ENCODE measurements at places on chromosomes 3 and 15.
A peak's percentile ranks its signal among the peaks of the same experiment; 100 is the strongest.

DNA sequence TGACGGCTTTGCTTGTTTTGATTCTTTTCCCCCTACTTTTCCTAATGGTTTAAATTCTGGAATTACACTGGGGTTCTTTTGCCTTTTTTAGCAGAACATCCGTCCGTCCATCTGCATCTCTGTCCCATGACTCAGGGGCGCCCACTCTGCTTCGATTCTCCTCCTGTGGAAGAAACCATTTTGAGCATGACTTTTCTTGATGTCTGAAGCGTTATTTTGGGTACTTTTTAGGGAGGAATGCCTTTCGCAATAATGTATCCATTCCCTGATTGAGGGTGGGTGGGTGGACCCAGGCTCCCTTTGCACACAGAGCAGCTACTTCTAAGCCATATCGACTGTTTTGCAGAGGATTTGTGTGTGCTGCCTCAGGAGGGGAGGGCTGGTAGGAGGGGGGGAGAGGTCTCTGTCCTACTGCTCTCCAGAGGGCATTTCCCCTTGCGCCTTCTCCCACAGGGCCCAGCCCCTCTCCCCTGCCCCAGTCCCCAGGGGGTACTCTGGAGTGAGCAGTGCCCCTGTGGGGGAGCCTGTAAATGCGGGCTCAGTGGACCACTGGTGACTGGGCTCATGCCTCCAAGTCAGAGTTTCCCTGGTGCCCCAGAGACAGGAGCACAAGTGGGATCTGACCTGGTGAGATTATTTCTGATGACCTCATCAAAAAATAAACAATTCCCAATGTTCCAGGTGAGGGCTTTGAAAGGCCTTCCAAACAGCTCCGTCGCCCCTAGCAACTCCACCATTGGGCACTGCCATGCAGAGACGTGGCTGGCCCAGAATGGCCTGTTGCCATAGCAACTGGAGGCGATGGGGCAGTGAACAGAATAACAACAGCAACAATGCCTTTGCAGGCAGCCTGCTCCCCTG lies 19.5 kb upstream of the BSN start:
- DNase-seq = no peak

DNA sequence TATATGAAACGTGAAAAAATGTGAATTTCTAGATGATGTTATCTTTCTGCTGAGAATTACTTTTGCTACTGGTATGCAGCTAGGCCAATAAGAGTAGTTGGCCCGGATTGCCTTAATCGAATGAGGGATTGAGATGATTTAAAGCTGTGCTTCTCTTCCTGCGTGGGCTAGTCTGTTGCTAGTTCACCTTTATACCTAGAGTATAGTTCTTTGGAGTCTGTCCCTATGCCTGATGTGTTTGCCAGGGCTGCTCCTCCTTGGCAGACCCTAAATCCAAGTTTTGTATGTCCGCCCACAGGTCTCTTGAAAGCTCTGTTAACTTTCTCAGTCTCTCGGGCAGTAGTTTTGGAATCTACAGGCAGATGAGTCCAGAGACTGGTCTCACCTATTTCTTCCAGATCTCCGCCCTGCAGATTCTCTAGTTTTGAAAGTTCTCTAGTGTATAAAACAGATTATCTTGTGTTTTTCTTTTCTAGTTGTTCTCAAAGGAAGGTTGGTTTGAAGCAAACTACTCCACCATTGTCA lies 64.9 kb downstream of the MEF2A start:
- DNase-seq = no peak

DNA sequence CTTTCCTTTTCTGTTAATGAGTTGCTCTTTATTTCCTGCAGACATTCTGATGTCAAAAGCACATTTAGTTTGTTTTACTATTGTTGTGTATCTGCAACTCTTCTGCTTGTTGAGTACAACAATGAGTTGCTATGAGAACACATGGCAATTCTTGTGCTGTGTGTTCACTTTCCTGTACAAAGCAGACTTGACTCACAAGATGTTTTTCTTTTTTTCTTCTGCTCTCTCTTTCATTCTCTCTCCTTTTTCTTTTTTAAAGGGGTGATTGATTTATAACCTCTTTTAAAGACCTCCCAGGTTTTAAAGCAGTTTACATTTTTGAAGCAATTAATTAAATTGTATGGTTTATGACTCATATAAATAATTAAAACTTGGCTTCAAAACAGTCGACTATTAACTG lies 31.6 kb upstream of the ABHD10 start:
- no peak for DNase-seq

- no peak for DNase-seq
Observed at GRCh38 chr3:170709046-170709445, 123.2 kb upstream of the SLC7A14 start.

DNA sequence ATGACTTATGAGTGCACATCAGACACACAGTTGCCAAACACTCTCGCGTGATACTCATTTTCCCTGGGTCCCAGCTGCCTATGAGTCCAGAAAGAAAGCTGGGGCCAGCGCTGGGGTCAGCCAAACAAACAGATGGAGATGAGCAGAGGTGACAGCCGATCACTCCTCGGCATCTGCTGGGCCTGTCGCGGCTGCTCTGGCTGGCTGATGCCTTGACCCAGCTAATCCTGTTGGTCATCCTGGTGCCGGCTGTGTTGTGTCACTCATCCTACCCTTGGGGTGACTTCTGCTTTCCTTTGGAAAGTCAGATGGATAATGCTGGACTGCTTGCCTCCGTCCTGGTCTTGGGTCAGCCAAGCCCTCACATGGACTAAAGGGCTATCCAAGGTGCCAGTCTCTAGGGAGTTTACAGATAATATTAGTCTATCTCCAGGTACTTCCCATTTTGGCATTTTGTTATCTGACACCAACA lies 105.3 kb upstream of the PDZRN3 start:
- DNase-seq = peak; percentile 86

GRCh38 chr3:60274646-60275045 lies 976.6 kb downstream of the FHIT start:
- DNase-seq = no peak

DNA sequence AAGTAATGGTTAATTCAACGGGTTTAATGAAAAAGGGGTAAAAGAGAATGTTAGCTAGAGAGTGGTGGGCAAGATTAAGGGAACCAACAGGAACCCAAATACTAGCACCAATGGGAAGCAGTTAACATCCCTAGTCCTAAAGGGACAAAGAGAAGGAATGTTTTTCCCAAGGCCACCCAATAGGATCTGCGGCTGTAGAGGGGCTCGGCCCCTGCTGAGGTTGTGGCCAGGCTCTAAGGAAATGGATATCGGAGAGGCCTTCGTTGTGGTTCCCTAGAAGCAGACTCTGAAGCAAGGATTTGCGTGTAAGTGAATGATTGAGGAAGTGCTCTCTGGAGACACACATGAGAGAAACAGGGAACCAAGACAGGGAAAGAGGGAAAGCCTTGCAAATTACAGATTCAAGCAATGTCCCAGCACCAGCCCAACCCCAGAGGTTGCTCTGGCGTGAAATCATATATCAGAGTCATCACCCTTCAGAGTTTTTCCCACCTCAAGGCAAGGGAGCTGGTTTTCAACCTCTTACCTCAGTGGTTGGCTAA lies 83.6 kb upstream of the TNIK start:
- DNase-seq = no peak

GRCh38 chr3:55676643-55677042 lies 189.5 kb upstream of the WNT5A start:
- no peak for DNase-seq

DNA sequence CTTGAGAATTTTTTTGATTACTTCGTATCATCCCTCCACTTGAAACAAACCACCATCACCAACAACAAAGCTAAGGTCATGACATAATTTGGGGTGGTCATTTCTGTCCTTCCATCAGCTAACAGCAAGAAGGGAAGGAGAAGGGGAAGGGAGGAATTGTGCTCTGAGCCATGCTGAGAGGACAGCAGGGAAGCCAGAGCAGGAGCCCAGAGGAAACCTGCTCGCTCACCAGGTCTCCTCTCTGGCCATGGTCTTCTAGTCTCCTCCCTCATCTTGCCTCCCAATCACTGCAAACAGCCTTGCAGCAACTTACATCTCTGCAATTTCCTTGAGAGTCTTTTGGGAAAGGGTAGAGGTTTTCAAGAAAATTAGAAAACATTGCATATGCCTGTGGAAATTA lies 196.7 kb downstream of the SSR3 start:
- DNase-seq = no peak

- no peak for DNase-seq
Observed at GRCh38 chr3:42192334-42193200, 73.4 kb downstream of the CCK start.

DNA sequence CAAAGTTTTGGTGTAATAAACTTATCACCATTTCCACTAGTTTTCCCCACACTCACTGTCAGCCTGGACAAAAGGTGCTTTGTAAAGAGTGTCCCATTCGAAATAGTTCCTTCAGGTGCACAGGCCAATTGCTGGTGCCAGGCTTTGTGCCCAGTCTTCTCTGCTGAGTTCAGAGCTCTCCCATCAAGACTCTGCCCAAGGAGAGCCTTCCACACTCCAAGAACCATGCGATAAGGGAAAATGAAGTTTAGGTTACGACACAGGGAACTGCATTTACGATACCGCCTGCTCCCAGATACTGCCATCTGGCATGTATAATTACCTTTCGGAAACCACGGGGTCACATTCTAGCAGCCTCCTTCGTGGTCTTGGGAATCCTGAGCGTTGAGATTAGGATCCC lies 379.6 kb downstream of the MECOM start:
- DNase-seq = no peak

DNA sequence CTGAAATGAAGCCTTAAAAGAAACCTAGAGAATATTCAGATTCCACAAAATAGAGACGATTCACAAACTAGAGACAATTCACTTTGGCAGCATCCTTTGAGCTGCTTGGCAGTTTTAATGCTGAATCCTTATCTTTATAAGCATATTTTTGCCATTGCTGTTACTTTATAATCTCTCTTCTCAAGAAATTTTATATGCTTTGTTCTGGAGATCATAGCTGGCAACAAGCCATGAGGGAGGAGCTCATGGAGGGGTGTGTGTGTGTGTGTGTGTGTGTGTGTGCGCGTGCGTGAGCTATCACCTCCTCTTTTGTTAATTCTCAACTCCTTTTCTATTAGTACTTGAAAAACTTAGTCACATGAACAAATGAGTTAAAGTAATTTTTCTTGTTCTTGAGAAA lies 495.0 kb upstream of the RGMA start:
- peak; percentile 37 for DNase-seq
